ENCODE measurements at places on chromosomes 1 and 21. TPM values are rescaled to one million over a fixed set of nuclear protein-coding genes. Genes with fewer than 3 reads are reported as not detected.

Gene PTAFR
- polyA plus RNA-seq = 18.6 TPM

Gene LCE1F
- not detected for polyA plus RNA-seq

Gene UBQLN4
- 42.7 TPM for polyA plus RNA-seq

Gene ORC1
- 1.1 TPM for polyA plus RNA-seq

Gene VWA1
- polyA plus RNA-seq = 6.5 TPM

Gene OR2L3
- not detected for polyA plus RNA-seq

Gene ADAM30
- not detected for polyA plus RNA-seq

Gene ZNF697
- polyA plus RNA-seq = 3.3 TPM

DNA sequence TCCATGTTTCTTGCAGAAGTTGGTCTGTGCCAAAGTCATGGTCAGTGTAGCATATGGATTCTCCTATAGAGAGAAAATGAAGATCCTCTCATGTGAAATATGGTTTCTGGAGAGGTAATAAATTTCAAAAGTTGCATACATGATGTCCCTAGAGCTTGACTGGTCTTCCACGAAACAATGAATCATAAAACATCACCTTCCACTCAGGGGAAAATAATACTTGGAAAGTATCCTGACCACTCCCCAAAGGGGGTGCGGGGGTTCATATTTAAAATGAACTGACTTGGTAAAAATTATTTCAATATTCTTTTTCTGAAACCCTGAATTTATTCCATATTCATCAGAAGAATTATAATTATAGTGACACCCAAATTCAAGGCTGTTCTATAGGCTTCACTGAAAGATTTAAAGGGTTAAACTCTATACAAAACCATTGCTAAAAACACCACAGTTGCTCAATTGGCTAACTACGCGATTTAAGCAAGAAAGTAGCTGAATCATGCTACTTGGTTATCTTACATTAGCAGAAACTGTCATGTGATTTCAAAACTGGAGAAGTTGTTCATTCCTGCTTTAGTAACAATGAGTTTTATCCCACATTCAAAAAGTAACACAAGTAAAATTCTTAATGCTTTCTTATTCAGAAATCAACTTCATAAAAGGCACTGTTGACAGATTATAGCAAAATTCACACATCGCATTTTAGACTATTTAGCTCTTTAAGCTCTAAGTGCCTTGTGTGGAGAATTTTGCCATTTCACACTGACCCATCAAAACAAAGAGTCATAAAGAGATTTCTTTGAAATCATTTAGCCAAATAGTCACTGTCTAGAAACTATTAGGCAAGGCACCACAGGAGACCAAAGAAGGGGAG lies 5.3 kb downstream of the CREG1 start:
- no peaks in the 10 kb centered on the region for H3K27me3 ChIP-seq
- peaks cover 18% of the 10 kb centered on the region for H3K4me1 ChIP-seq
- DNase-seq = no peak
- no peak overlapping the region for H3K4me3 ChIP-seq
- H3K36me3 ChIP-seq = no peaks in the 10 kb centered on the region
- no peak overlapping the region for H3K27ac ChIP-seq

DNA sequence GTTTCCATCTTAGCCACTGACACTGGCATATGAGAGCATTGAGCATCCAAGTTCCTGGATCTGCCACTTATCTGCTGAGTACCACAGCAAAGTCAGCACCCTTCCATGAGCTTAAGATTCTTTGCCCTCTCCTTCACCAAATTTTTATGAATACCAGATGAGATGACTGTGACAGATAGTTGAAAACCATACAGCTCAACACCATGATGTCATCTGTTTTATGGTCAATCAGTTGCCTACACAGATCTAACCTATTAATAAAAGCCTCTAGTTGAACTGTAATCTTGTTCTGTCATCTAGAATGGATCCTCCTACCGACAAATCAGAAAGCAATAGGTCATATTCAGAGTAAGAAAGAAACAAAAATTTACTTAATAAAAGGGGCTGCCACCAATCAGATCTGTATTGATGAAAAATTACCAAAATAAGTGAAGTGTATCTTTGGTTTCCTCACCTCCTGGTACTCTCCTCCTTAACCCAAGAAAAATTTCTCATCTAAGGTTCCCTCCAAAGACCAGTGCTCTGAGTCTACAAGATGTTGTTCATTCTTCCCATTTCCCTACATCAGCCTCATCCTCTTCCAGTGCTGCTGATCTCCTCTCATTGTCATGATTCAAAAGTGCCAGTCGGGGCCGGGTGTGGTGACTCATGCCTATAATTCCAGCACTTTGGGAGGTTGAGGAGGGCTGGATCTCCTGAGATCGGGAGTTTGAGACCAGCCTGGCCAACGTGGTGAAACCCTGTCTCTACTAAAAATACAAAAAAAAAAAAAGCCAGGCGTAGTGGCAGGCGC lies 138.8 kb upstream of the CTTNBP2NL start:
- peaks cover 1% of the 10 kb centered on the region for H3K4me1 ChIP-seq
- no peak overlapping the region for H3K27ac ChIP-seq
- peaks cover 4% of the 10 kb centered on the region for H3K27me3 ChIP-seq
- no peak for DNase-seq
- H3K4me3 ChIP-seq = no peak overlapping the region

DNA sequence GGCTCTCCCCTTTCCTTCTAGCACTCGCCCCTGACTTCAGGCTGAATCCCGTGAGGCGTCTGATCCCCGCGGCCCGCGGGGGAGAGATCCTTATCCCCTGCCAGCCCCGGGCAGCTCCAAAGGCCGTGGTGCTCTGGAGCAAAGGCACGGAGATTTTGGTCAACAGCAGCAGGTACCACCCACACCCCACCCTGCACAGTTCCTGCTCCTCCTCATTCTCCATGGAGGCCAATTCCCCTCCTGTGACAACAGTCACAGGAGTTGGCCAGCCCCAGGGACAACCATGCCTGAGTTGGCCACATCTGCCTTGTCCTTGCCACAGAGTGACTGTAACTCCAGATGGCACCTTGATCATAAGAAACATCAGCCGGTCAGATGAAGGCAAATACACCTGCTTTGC lies 20.0 kb downstream of the TMEM81 start:
- H3K4me1 ChIP-seq = no peaks in the 10 kb centered on the region
- no peak overlapping the region for H3K27ac ChIP-seq
- H3K27me3 ChIP-seq = no peaks in the 10 kb centered on the region
- DNase-seq = no peak

- no peaks in the 10 kb centered on the region for H3K36me3 ChIP-seq
- H3K27me3 ChIP-seq = no peaks in the 10 kb centered on the region
- H3K27ac ChIP-seq = no peak overlapping the region
- no peak for DNase-seq
Observed at GRCh38 chr1:97668945-97669344, 251.9 kb downstream of the DPYD start.

GRCh38 chr1:94143809-94144176 lies 22.8 kb upstream of the ABCA4 start:
- H3K27ac ChIP-seq = no peak overlapping the region
- H3K4me1 ChIP-seq = no peaks in the 10 kb centered on the region
- H3K27me3 ChIP-seq = no peaks in the 10 kb centered on the region

GRCh38 chr1:99850459-99851291 lies 514 bp downstream of the AGL start:
- DNase-seq = no peak
- no peaks in the 10 kb centered on the region for H3K36me3 ChIP-seq
- peaks cover 21% of the 10 kb centered on the region for H3K4me1 ChIP-seq
- no peaks in the 10 kb centered on the region for H3K27me3 ChIP-seq

GRCh38 chr1:173098117-173098516 lies 47.4 kb upstream of the TNFSF18 start:
- H3K4me3 ChIP-seq = no peak overlapping the region
- H3K27me3 ChIP-seq = no peaks in the 10 kb centered on the region
- H3K36me3 ChIP-seq = no peaks in the 10 kb centered on the region
- DNase-seq = no peak
- H3K27ac ChIP-seq = no peak overlapping the region

GRCh38 chr1:225857256-225857655 lies 24.9 kb downstream of the TMEM63A start:
- H3K4me3 ChIP-seq = no peak overlapping the region
- no peaks in the 10 kb centered on the region for H3K27me3 ChIP-seq
- H3K4me1 ChIP-seq = no peaks in the 10 kb centered on the region
- DNase-seq = no peak
- peaks cover 11% of the 10 kb centered on the region for H3K36me3 ChIP-seq
- no peak overlapping the region for H3K27ac ChIP-seq

- H3K4me1 ChIP-seq = no peaks in the 10 kb centered on the region
- no peak overlapping the region for H3K27ac ChIP-seq
- no peaks in the 10 kb centered on the region for H3K27me3 ChIP-seq
- no peak for DNase-seq
Observed at GRCh38 chr1:159436469-159436868, 3.1 kb upstream of the OR10J1 start.

- no peak overlapping the region for H3K27ac ChIP-seq
- no peaks in the 10 kb centered on the region for H3K27me3 ChIP-seq
- no peaks in the 10 kb centered on the region for H3K36me3 ChIP-seq
- peaks cover 18% of the 10 kb centered on the region for H3K4me1 ChIP-seq
- DNase-seq = no peak
Observed at GRCh38 chr1:165173818-165174217, 182.7 kb downstream of the LMX1A start.

- peaks cover 18% of the 10 kb centered on the region for H3K4me1 ChIP-seq
- H3K27ac ChIP-seq = no peak overlapping the region
Observed at GRCh38 chr1:213985209-213986019, 2.4 kb upstream of the PROX1 start.

- H3K27ac ChIP-seq = no peak overlapping the region
- no peaks in the 10 kb centered on the region for H3K27me3 ChIP-seq
- H3K36me3 ChIP-seq = no peaks in the 10 kb centered on the region
- no peak for DNase-seq
Observed at GRCh38 chr21:27407271-27407670, 440.4 kb upstream of the ADAMTS5 start.

DNA sequence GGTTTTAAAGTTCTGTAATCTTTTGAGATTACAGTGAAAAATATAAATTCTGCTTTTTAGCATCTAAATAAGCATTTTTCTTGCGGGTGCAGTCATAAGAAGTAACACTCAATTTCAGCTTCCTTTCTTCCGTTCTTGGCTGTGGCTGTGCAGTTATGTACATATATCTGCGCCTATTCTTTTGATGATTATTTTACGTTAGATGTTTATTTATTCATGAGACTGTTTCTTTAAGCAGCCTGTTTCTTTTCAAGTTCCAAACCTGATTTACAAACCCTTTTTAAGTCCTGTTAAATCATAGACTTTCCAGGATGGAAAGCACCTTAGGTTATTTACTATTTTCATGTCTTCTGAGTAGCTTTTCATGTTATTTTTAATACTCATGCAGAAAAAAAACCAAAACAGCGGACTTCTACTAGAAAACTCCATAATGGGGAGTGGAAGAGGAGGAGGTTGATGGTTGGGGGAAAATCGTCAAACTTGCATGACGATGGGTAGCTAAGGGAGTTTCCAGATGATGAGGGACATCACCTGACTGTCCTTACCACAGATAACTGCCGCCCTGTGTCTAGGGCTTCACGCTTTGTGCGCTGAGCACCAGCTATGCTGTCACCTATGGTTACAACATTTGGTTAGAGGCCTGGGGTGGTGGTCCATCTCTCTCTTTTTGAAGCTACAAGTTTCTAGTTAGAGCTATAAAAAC lies 2.6 kb downstream of the PRDM2 start:
- H3K4me1 ChIP-seq = peaks cover 31% of the 10 kb centered on the region
- H3K27ac ChIP-seq = peak overlapping the region; percentile 57

DNA sequence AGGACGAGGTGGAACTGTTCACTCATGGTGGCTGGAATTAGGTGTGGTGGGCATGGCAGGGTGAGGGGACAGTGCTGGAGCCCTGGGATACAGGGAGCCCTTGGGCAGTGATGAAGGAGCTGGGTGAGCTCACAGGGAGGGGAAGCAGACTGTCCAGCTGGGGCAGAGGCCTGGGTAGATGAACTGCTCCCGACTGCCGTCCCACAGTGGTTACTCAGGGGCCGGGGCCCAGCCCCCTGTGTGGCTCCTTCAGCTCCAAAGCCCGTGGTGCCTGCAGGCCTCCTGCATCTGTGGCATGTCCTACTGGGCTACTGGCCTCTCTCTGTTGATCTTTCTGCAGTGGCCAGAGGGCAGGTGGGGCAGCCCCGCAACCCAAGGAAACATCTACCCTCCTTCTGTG lies 661.1 kb downstream of the NPHP4 start:
- DNase-seq = no peak
- no peak overlapping the region for H3K4me3 ChIP-seq
- no peaks in the 10 kb centered on the region for H3K4me1 ChIP-seq
- no peaks in the 10 kb centered on the region for H3K27me3 ChIP-seq

DNA sequence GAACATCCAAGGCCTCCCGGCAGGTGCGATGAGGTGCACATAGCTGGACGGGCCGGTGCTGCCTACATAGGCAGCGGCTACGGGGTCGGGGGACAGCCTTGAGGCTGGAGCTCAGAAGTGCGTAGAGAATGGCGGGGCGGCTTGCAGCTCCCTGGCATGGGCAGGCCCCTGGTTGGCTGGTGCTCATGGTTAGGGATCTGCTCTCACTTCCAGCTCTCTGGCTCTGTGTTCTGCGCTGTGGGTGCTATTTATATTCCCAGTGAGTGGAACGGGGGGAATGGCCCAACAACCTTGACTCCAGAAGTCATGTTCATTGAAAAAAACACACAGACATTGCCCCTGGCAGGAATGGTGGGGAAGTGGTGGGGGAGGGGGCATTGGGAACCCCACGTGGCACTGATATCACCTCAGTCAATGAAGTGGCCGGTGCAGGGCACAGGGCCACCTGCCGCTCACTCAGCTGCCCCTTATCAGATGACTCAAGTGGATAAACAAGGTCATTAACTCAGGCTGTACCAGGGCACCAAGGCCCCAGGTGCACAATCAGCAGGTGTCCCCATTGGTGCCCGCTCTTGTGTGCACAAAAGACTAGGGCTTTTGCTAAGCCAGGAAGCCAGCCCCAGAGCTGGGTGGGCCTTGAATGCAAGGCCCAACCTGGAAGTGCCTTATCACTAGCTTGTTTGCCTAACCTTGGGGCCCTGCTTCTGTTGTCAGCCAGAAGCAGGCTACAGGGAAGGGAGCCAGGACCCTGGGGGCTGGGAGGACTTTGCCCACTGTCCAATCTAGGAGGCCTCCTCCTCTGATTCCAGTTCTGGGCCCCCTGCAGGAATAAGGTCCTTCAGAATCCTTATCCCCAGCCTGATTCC lies at the start of gene NR0B2:
TSS of gene NR0B2 (minus strand) at position 222 of the 866 bp plus-strand sequence. CDS start at position 187, 35 bp downstream.
- peaks cover 3% of the 10 kb centered on the region for H3K27me3 ChIP-seq
- H3K4me3 ChIP-seq = no peak within 1 kb of the TSS
- no peak within 1 kb of the TSS for H3K27ac ChIP-seq
